Breast epithelium (tissue), 4 donors: ENCODE measurements at places on chromosomes 4 and X. TPM values are rescaled to one million over a fixed set of nuclear protein-coding genes. Genes with fewer than 3 reads are reported as not detected.

PALLD gene
- 174 TPM for total RNA-seq

DNA sequence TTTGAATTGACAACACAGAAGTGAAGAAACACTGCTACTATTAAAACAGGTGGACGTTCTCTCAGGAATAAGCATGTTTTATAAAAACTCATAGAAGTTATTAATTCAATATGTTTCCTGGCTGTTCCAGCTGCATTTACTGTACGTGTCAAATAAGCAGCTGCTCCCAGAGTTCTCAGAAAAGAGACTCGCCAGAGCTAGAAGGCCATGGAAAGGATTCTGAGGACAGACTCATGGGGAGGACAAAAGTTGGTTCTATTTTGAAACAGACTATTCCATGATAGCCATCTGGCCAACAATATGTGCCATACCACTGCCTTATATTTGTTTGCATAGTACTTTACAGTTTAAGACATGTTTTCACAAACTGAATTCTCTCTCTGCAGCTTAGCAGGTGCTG, 136.5 kb downstream of the NR3C2 start:
- no peak for DNase-seq

RPS6KA6 gene
- total RNA-seq: 5.9 TPM

- no peak for DNase-seq
Observed at GRCh38 chr4:128512161-128512560, 224.5 kb upstream of the PGRMC2 start.

CXCL10 gene
- total RNA-seq: not detected

DNA sequence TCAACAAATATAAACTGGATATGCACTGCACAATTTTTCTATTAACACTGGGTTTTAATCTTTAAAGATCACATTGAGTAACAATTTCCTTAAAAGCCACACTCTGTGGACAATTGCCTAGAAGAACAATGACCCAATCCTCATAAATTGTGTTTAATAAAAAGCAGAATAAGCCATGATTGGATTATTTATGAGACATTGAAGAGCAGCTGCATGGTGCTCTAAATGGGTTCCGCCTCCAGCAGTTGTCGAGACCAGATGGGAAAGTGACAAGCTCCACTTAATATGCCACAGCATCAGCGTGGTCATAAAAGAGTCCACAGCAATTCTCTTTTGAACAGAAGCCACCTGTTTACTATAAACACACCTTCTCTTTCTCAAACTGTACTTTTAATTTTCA, 635.2 kb upstream of the FRG1 start:
- no peak for DNase-seq

DNA sequence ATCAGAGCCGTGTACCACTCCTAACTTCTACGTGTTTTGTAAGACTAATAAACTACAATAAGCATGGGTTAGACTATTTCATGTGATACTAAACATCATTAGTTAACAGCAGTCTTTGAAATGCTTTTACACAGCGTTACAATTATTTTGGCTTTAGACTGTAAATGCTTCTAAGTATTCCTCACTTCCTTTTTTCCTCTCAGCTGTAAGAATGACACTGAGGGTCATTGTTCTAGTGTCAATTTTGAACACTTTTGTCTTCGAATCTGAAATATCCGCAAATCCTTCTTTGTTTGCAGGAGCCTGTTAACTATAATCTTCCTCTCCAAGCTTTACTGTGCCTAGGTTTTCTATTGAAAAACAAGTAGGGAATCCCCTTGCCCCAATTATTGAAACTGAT, 1.5 kb downstream of the ABCE1 start:
- no peak for DNase-seq

NMU gene
- total RNA-seq: not detected

GPR82 gene
- 0.44 TPM for total RNA-seq

- no peak for DNase-seq
Observed at GRCh38 chrX:118174516-118175098, 58.0 kb upstream of the KLHL13 start.

PNMA3 gene
- under 0.01 TPM for total RNA-seq

DGKK gene
- not detected for total RNA-seq

DNA sequence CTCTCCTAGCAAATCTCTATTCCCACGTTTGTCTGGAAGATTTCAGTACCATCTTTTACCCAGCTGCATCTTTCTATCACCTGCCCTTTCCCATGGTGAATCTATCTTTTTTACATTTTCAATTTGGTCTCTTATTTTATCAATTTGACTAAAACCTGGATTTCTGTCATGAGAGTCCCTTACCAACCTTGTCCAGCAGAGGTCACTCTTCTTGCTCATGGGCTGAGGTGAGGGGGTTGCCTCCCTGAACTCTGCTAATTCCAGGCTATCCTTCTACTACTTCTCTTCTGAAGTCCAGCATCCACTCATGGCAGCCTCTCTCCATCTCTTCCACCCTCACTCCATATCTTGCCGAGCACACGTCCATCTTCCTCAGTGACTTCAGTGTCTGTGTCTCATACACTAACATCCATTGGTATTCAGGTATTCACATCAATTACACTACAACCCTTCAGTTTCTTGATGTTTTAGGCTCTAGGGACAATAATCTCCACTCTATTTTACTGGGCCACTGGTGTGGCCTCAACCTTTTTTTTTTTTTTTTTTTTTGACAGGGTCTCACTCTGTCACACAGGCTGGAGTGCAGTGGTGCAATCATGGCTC, 17.8 kb upstream of the ZNF827 start:
- DNase-seq: no peak

GRCh38 chr4:112057470-112057869, 87.8 kb upstream of the FAM241A start:
- no peak for DNase-seq

DNA sequence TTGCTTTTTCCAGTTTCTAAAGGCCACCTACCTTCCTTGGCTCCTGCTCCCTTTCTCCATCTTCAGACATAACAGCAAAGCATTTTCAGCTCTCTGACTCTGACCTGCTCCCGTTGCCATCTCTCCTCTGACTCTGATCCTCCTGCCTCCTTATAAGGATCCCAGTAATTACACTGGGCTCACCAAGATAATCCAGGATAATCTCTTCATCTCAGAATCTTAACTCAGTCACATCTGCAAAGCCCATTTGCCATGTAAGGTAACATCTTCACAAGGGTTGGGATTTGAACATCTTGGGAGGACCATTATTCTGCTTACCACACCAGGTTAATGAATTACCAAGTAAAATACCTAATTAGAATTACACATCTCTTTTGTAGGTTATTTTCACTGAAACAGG, 41.3 kb upstream of the MAGED1 start:
- no peak for DNase-seq

HSFX1 gene
- 0.32 TPM for total RNA-seq

- no peak for DNase-seq
Observed at GRCh38 chr4:103429283-103429682, 231.1 kb upstream of the CENPE start.

- no peak for DNase-seq
Observed at GRCh38 chrX:134013524-134013923, 28.1 kb upstream of the GPC3 start.

- DNase-seq: no peak
Observed at GRCh38 chr4:171812665-171813525, at the start of gene GALNTL6. Gene GALNTL6, plus strand, starts transcription at chr4:171813404.

TKTL2 gene
- total RNA-seq: not detected

DNA sequence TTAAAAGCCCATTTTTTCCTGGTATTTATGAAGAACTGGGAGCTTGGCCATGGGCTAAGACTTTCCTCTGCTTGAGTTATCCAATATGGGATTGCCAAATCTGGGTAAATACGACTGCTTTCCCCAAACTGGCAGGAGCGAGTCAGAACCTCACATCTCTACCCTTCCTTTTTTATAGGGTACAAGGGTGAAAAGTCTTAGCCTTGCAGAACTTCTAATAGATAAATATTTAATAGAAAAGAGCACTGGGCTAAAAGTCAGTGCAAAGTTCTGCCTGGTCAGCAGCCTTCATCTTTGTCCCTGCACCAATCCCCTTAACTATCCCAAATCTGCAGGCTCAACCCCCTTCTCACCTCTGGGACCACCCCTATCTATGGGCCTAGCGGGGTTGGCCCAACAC, 61.6 kb upstream of the ACSL1 start:
- DNase-seq: no peak

- DNase-seq: no peak
Observed at GRCh38 chr4:109559625-109559982, 442 bp upstream of the MCUB start.

DNA sequence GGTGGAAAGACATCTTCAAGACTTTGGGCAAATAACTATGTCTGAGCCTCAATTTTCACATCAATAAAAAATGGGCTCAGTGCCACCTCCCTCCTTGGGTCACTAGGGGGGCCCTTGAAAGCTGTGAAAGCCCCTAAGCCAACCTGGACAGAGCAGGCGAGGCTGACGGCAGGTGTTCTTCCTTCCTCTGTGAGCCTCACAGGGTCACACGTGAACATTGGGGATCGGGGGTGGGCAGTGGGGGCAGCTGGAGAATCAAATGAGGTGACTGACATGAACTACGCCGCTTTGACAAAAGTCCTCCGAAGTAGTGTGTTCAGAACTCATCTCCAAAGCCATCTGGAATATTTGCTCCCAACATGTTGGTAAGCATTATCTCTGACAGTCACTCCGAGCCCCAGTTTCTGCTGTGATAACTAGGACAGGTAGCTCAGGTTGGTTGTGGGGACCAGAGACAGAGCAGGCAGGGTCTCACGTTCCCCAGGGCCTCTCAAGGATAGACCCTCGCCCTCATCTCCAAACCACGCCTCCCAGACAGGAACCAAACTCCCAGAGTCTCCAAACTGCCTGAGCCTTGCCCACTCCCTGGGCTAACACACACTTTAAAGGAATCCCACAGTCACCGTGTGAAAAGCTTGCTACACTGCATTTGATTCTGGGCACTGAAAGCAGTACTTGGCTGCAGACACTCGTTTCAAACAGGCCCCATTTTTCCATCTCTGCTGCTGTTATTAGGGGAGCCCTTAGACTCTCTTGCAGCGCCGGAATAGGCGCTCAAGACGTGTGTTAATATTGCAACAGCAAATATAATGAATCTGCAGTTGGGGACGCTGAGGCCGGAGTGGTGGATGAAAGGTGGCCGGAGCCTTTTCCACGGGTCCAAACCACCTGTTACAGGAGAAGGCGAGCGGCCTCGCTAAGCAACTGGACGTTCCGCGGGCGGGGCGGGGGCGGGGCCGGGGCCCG, 717 bp upstream of the WFS1 start:
- no peak for DNase-seq

DNA sequence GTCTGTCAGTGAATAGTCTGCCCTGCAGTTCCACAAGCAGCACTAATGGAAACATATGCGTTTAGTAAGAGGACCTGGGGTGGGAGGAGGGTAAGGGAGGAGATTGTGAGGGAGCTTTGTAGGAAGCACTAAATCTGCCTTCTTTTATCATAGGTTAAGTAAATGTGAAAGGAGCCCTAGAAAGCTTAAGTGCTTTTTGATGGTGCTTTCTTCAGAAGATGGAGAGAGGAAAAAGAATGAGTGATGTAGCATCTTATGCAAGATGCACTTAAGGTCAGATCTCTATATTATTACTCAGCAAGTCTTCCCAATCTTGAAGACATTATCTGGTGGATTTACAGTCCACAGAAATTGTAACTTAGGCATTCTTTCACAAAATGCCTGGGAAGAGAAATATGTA, 322.7 kb downstream of the PDHA2 start:
- no peak for DNase-seq

DNA sequence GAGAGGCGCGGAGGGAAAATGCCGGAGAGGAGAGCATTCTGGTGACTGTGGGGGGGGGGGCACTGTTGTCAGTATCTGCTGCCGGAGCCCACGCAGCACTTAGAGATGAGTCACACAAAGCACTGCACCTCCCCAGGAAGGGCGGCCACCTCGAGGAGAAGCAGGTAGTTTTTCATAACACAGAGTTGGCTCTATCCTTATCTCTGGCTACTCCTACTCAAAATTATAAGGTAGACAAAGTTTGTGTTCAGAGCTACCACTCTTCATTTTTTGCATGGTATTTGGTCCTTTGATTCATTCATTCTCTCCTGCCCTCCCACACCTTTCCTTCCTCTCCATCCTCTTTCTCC, 76.2 kb upstream of the SCOC start:
- no peak for DNase-seq

FHL1 gene
- 299 TPM for total RNA-seq

GRCh38 chrX:54776987-54777672, 20.9 kb downstream of the ITIH6 start:
- no peak for DNase-seq
